ENCODE measurements at places on chromosomes 5 and 9.

- DNase-seq = no peak
Observed at GRCh38 chr5:112308608-112309007, 110.5 kb downstream of the EPB41L4A start.

DNA sequence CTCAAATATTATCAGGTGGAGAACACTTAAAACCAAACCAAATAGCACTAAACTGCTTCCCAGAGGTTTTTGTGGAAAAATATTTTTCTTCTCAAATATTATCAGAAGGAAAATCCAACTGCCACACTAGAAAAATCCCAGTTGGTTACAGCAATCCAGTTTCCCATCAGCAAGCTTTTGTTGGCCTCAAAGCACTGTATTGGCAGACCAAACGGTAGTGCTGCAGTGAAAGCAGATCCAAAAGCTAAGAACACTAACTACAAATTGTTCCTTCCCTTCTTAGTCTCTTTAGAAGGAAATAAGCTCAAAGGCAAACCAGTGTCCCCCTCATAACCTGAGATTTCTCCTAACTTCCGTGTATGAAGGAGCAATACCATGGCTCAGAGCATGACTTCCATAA is 105.3 kb downstream of the TRIM36 start:
- DNase-seq = no peak

DNA sequence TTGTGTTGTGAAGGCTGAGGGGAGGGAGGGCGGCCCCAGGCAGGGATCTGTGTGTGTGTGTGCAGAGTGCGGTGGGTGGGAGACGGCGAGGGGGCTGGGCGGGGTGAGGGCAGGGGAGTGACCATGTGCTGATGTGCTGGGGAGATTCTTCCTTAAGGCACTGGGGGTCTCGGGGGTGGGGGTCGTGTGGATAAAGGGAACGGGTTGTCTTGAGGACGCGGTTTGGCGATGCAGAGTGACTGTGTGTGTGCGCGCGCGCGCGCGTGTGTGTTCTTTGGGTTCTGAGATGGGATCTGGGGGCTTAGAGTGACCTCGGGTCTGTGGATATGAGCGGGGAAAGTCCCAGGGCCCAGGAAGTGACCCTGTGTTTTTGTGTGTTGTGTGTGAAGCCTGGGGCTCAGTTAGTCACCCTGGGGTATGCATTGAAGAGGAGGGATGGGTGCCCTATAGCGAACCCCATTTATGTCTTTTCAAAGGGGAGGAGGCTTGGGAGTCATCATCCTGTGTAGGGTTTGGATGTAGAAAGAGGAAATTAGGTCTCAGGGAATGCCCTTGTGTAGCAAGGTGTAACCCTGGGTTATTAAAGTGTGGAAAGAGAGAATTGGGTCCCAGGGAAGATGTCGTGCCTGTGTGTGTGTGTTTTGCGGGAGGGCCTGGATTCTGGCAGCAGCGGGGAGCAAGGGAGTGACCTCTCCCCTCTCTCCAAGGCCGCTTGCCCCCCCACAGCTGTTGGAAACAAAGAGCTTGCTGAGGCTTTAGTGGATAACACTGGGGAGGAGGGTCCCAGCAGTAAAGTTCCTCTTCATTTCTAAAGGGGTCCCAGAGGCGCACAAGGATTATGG is 1.4 kb downstream of the TMEFF1 start:
- no peak for DNase-seq

DNA sequence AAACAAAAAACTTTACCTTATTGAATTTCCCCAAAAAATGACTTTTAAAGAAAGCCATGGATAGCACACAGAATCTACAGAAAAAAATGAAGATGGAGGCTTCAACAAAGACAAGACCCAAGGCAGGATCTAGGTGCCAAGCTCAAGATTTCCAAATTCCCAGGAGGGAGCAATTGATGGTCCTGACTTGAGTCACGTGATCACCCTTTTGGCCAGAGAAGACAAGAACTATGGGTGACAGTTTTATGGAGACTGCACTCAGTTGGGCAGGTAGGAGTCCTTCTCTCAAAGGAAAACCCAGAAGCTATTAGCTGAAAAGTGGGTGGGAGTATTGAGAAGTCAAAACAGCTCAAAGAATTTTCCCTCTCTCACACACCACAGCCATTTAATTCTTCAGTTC is 3.2 kb upstream of the SLIT3 start:
- DNase-seq = no peak

- no peak for DNase-seq
Observed at GRCh38 chr9:27337236-27337635, 40.3 kb upstream of the EQTN start.

DNA sequence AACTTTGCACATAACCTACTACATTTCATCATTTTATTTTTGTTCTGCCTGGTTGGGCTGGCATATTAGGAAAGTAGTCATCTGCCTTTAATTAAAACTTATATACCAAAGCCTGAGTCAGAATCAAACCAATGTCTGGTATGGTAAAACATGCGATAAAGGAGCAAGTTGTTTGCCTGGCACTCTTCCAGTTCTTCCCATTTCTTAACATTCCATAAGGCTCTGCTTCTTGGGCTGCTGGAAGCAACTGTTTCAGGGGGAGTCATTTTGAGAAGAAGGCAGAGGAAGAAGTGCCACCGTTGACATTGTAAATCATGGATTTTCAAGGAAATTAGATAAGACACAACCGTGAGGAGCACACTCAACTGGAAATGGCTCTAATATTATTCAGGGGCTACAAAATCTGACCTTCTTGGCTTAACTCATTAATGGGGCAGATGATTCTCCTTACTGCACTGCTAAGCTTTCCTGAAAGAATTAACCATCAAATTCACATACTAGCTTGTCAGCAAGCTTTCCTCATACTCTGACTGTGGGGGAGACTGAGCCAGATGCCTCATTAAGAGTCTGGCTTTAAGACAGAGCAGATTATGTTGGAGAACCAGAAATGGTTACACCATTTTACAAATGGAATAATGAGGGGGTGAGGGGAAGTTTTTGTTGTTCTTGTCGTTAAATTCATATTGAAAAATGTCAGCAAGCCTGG is 391.0 kb downstream of the TMEM232 start:
- no peak for DNase-seq

DNA sequence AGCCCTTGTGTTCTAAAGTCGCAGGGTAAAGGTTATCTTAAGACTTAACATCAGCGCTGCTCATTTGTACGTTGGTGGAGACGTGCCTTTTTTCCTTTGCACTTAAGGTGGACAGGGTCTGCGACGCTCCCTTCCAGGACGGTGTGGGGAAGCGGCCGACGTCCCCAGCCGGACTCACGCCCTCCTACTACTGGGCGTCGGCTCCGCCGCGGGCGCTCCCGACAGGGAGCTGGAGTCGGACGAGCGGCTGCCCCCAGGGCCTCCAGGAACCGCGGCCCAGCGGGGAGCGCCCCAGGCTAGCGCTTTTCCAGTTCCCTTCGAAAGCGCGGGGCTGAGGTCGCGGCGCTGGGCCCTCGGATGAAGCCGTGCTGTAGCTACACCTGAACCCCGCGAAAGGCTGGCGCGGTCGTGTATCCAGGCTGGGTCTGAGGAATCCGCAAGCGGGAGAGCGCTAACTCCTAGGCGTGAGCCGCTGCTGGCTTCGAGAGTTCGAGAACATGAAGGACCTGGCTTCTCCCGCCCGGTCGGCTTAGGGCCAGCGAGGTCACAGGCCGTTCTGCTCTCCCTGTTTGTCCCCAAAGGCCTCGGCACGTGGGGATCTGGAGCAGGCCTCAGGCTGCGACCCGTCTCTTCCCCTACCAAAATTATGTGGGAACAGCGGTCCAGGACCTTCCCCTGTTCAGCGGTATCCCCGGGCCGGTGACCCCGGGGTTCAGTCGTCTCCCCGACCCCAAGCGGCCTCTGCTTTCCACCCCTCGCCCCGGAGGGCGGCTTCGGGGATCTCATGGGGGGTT is 3.8 kb upstream of the DMRT3 start:
- DNase-seq = peak; percentile 16

DNA sequence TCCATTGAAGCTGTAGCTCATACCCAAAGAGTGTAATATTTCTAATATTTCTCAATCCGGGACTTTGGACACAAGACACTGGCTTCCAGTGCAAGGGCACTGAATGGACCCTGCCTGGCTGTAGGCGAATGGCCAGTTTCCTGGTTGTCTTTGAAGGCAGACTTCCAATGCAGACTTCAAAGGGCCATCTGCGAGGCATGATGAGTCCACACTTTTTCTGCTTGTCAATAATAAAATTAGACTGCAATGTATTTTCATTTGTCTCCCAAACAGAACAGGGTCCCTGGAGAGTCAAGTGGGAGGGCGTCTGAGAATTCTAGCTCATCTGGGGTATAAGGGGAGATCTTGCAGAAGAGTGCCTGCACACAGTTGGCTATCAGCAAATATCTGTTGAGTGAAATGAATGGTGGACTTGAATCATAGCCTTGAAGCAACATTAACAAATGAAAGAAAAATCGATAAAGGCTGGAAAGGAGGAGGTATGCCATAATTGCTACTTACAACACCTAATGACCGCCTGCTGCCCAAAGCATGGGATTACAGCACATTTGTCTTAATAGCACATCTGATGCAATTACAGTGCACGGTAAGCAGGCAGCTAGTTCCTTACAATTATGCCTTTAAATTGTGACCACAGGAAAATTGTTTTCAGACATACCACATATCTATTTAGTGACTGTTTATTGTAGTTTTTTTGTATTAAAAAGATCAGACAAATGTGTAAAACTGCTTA is 137.5 kb downstream of the ARHGEF28 start:
- no peak for DNase-seq

- peak; percentile 31 for DNase-seq
Observed at GRCh38 chr9:97307091-97307490, 368 bp upstream of the CCDC180 start.

DNA sequence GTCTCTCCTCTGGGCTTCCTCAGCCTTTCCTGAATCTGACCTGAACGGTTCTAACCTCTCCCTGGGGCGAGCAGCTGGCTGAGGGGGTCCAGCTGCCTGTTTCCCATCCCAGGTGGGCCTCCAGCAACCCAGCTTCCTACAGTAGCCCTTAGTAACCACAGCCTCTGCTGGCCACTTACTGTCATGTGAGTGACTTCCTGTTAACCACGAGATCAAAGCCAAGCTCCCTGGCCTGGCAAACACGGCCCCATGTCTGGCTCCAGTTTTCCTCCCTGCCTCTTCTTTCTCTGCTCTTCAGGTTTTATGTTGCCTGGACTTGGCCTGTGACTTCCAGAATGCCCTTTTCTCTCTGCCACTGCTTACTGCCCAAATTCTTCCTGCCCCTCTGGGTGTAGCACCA is 47.2 kb upstream of the DAB2IP start:
- DNase-seq = no peak

GRCh38 chr9:99868845-99869244 is 37.6 kb upstream of the STX17 start:
- DNase-seq = no peak

DNA sequence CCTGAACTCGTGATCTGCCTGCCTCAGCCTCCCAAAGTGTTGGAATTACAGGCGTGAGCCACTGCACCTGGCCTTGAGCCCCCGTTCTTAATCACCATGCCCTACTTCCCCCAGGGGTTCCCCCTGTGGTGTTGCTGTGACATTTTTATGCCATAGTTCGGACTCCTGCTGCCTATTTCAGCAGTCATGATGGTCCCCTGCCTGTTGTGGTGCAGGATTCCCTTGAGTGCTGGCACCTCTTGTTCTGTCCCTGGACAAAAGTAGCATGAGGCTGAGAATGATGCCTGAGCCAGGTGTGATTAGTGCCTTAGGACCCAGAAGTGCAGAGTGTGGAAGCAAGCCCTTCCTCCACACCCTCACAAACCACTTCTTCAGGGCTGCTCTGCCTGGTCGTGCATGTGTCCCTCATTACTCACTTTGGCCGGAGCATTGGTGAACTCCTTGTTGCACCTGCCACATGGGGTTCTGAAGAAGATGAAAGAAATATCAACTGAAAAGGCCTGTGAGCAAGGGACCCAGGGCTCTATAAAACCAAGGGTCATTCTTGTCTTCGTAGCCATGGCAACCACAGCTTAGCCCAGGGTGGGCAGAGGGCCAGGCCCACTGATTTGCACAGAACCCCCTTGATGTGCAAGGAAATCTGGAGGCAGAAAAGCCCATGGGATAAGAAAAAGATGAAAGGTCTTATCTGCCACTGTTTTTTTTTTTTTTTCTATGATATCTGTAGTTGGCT is 228.0 kb downstream of the NTRK2 start:
- DNase-seq = no peak

DNA sequence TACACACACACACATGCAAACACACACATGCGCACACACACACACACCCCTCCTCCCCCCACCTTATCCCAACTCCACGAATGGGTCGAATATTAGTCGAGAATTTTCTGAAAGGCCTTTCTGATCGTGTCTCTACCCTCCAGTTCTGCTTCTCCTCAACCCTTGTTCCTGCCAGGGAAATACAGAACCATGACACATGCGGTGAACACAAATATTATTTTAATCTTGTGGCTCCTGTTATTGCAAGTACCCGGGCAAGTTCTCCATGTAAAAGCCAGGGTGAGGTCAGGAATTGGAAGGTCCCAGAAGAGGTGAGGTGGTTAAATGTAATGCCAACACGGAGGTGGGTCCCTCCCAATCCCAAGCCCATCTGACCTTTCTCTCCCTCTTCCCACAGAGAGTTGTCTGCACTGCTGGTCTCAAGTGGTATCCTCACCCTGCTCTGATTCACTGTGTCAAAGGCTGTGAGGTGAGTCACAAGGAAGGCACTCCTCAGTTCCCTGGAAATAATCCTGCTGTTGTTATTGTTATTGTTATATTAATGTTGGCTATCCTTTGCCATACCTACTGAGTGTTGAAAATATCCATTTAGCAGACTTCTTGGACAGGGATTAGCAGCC is 223.7 kb downstream of the PAPPA start:
- DNase-seq = no peak

DNA sequence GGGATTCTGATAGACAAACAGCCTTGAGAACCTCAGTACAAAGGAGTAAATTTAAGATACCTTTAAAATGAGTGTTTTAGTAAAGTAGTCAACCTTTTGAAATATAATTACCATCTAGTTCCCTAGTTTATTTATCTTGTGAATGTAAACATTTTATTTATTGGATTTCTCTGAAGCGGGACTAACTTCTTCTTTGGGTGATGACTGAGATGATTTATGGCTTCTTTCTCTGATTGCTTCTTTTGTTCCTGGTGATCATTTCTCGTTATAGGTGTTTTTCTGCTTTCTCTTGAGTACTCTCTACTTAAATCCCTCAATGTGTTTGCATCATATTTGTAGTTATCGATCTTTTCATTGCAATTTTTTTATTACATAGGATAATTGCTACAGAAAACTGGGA is 33.2 kb downstream of the PRDM6 start:
- DNase-seq = no peak

- no peak for DNase-seq
Observed at GRCh38 chr9:100219347-100219746, 120.3 kb downstream of the INVS start.

DNA sequence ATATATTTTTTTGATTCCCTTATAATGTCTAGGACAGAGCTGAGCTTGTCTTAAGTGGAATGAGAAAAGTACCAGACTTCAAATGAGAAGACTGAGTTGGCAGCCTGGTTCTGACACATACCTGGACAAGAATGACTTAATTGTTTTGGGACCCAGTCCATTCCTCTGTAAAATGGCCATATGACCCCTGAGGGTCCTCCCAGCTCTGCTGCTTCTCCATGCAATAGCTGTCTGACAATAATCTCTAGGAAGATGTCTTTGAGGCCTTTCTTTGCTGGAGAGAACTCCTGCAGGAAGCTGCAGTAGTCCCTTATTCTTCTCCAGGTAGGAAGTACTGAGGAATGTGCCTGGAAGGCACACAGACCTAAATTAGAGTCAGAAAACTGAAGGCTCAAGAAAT is 55.9 kb upstream of the SLIT3 start:
- no peak for DNase-seq

Data from activated CD4-positive, alpha-beta T cell treated with anti-CD3 and anti-CD28 coated beads, Interleukin-2, amount 50 U/mL, for 48 hours (primary cell).